Stimulated activated CD4-positive, alpha-beta T cell treated with anti-CD3 and anti-CD28 coated beads, Interleukin-4, amount 100 ng/mL, for 4 hours (primary cell): ENCODE measurements at places on chromosomes 4 and X.

- no peak for DNase-seq
Observed at GRCh38 chr4:52423967-52424366, 235.1 kb downstream of the USP46 start.

DNA sequence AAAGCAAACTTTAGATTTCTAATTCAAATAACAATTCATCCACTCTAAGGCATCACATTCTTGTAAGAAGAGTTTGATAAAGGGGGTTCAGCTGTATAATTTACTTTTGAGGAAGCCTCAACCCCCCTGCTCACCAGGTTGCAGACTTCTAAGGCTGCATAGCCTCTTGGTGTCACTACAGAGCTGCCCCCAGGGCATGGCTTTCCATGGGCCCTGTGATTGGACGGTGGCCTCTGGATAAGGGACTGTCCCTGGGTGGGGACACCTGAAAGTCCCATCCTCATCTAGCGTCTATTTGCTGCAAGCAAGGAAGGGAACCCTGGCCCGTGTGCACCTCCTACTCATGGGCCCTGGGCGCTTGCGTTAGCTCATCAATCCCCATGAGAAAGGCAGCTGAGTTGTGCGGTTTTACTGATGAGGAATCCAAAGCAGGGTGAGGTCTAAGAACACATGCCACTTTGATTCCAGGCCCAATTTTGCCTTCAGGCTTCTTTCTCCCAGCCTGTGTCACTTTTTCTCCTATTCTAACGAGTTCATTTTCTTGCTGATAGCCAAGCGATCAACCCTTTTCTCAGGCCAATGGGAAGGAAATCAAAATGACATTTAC lies 51.8 kb downstream of the SCML1 start:
- no peak for DNase-seq

DNA sequence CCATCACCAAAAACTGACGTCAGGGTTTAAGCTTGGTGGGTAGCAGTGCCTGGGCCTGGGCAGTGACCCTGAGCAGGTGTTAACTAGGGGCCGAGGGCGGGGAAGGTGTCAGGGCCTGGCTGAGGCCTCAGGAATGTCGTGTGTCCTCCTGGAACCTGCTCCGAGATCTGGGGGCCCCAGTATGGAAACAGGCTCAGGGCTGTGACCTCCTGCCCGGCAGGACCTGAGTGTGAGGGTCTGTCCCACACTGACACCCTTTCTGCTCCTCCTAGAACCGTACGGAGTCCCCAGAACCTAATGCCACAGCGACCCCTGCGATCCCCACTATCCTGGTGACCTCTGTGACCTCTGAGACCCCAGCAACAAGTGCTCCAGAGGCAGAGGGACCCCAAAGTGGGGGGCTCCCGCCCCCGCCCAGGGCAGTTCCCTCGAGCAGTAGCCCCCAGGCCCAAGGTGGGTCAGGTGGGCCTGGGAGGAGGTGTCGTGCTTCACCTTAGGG lies 741 bp downstream of the HGFAC start:
- no peak for DNase-seq

GRCh38 chr4:125808570-125808969 lies 493.8 kb downstream of the FAT4 start:
- no peak for DNase-seq

DNA sequence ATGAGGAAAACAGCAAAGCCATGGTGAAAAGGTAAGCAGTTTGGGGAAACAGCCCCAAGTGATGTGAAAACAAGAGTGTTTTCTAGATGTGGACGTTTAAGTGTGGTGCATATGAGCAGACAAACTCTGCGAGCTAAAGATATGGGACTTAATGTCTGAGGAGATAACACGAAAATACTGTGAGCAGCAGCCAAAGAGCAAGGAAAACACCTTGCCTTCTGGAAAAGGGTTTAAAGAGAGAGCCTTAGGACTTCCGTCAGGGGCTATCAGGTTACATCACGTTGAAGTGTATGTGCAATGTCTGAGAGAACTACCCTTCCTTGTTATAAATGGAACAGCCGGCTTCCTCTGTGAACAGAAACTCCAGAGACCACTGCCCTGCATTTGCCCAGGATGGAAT lies 54.2 kb downstream of the LEF1 start:
- DNase-seq = no peak

DNA sequence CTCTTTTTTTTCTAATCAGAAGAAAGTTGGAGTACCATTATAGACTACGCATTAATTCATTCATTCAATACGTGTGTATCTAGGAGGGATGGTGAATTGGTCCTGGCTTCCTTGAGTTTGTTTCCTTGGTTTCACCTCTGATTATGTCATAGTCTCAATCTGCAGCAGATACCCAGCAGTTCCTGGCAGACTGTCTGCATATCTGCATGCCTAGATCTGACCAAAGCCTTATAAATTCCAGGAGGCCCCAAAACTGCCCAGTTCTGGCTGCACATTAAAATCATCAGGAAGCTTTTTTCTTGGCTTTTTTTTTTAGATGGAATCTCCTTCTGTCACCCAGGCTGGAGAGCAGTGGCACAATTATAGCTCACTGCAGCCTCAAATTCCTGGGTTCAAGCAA lies 27.2 kb upstream of the SLC34A2 start:
- no peak for DNase-seq

DNA sequence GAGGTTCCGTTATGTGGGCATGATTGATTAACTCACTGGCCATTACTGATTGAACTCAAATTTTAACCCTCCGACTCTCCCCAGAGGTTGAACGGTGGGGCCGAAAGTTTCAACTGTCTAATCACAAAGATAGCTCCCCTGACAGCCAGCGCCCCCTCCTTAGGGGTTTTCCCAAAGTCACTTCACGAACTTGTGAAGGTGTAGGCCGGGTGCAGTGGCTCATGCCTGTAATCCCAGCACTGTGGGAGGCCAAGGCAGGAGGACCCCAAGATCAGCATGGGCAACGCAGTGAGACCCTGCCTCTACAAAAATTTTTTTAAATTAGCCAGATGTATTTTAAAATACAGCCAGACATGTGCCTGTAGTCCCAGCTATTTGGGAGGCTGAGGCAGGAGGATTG lies 39.8 kb upstream of the RBM47 start:
- DNase-seq = no peak

DNA sequence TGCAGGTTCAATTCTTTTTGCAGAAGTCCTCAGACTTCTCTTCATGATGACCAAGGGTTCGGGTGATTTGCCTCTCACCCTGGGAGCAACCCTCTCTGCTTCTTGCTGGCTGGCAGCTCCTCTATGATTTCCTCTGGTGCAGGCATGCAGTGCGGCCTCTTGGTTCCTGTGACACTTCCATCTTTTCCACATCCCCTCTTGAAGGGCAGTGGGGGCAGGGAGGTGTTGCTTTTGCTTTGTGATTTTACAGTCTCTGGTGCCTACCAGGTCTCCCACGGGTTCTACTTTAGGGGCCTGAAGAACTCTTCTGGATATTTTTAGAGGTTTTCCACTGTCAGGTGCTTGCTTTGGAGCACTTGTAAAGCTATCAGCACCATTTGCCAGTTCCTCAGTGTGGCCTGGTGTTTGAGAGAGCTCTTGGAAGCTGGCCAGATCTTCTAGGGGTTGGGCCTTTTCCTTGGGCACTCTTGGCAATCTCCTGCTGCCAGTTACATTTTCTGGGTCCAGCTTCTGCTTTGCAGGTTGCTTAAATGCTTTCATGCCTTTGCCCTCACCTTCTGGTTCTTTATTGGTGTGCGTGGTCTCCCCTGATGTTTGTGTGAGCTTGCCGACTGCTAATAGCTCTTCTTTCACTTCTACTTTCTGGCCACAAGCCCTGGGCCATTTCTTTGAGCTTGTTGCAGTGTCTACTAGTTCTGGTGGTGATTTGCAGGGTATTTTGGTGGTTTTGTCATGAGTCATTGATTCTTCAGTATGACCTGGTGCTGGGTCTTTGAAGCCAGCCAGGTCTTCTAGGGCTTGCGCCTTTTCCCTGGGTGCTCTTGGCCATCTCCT lies 11.5 kb upstream of the CHST7 start:
- no peak for DNase-seq
